ENCODE measurements at places on chromosomes 11 and 22. TPM values are rescaled to one million over a fixed set of nuclear protein-coding genes. Genes with fewer than 3 reads are reported as not detected.

SAA4 gene
- not detected for total RNA-seq

ZBTB16 gene
- 0.54 TPM for total RNA-seq

RAB39A gene
- total RNA-seq: 2.4 TPM

LRRC10B gene
- 0.13 TPM for total RNA-seq

OR5T3 gene
- total RNA-seq: not detected

MRGPRD gene
- total RNA-seq: not detected

UBQLN3 gene
- 1.1 TPM for total RNA-seq

CCND1 gene
- 55.6 TPM for total RNA-seq

OR2AT4 gene
- 0.08 TPM for total RNA-seq

BBOX1 gene
- not detected for total RNA-seq

RAC2 gene
- 16.6 TPM for total RNA-seq

MMP1 gene
- not detected for total RNA-seq

CLTCL1 gene
- 13.5 TPM for total RNA-seq

- peaks cover 19% of the 10 kb centered on the region for H3K4me1 ChIP-seq
- H3K27me3 ChIP-seq: no peaks in the 10 kb centered on the region
- H3K4me3 ChIP-seq: peak overlapping the region; percentile 96
- DNase-seq: peak; percentile 16
Observed at GRCh38 chr11:14500181-14500651, 605 bp upstream of the COPB1 start.

DNA sequence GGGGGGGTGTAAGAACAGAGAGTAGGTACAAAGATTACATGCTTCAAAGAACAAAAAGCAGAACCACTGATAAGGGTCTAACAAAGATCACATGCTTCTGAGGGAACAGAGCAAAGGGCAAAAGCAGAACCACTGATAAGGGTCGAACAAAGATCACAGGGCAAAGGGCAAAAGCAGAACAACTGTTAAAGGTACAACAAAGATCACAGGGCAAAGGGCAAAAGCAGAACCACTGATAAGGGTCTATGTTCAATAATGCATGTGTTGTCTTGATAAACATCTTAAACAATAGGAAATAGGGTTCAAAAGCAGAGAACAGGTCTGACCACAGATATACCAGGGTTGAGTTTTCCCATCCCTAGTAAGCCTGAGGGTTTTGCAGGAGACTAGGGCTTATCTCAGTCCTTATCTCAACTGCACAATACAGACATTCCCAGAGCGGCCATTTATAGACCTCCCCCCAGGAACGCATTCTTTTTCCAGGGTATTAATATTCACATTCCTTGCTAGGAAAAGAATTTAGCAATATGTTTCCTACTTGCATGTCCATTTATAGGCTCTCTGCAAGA, 81.9 kb upstream of the PGR start:
- H3K27me3 ChIP-seq: no peaks in the 10 kb centered on the region
- no peak overlapping the region for H3K4me3 ChIP-seq
- H3K36me3 ChIP-seq: no peaks in the 10 kb centered on the region
- H3K27ac ChIP-seq: no peak overlapping the region

GRCh38 chr11:9905501-9905951, 241.6 kb downstream of the SWAP70 start:
- H3K4me3 ChIP-seq: no peak overlapping the region
- H3K36me3 ChIP-seq: no peaks in the 10 kb centered on the region
- no peak for DNase-seq
- no peaks in the 10 kb centered on the region for H3K27me3 ChIP-seq
- no peak overlapping the region for H3K27ac ChIP-seq
- peaks cover 5% of the 10 kb centered on the region for H3K4me1 ChIP-seq

DNA sequence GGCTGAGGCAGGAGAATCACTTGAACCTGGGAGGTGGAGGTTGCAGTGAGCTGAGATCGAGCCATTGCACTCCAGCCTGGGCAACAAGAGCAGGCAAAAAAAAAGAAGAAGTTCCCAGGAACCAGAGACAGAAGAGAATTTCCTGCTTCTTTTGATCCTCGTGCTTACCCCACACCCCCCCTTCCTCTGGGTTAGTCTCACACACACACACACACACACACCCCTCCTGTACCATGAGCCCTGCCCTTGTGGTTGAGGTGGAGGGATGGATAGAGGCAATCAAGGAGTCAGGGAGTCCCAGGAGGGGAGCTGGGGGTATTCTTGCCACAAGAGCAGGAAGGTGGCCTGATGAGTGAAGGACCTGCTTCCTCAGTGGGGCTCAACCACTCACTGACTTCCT, 4.1 kb upstream of the UBE2L6 start:
- no peak for DNase-seq
- peaks cover 28% of the 10 kb centered on the region for H3K4me1 ChIP-seq
- H3K4me3 ChIP-seq: peak overlapping the region; percentile 21

- H3K36me3 ChIP-seq: no peaks in the 10 kb centered on the region
- H3K4me1 ChIP-seq: peaks cover 7% of the 10 kb centered on the region
- DNase-seq: no peak
- no peak overlapping the region for H3K27ac ChIP-seq
- no peaks in the 10 kb centered on the region for H3K27me3 ChIP-seq
Observed at GRCh38 chr22:49079027-49079725, 748.5 kb downstream of the BRD1 start.

DNA sequence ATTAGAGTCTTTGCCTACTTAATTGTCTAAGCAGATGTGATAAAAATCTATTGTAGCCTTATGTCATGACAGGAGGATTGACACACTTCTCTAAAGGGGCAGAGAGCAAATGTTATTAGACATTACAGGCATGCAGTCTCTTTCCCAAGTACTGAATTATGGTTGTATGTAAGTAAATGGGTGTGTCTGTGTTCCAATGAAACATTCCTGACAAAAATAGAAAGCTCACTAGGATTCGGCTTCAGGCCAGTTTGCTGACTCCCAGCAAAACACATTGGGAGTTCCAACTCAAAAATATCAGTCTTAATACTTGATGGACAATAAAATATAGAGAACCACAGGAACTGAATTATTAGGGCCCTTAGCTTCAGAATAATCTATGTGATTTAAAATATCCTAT, 1480.4 kb downstream of the FAM181B start:
- H3K27ac ChIP-seq: no peak overlapping the region
- H3K4me3 ChIP-seq: no peak overlapping the region
- no peaks in the 10 kb centered on the region for H3K27me3 ChIP-seq
- H3K4me1 ChIP-seq: no peaks in the 10 kb centered on the region
- H3K36me3 ChIP-seq: no peaks in the 10 kb centered on the region

GRCh38 chr11:91625495-91625894, 599.1 kb upstream of the FAT3 start:
- DNase-seq: peak; percentile 6
- H3K4me1 ChIP-seq: peaks cover 11% of the 10 kb centered on the region
- no peak overlapping the region for H3K4me3 ChIP-seq

DNA sequence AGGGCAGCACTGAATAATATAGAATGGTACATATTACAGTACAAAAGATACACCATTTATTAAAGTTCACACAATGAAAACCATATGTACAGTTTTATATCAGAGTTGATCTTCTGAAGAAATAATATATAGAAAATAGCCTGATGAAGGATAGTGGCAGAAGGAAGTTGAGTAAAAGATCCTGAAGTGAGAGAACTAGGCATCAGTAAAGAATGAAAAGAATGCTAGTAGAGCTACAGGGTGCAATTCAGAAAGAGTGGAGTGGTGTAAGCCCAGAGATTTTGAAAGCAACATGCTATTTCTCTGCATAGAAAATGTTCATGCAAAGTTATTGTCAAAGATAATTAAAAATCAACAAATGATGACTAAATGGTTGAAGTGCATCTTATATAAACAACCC, 1552.7 kb upstream of the TENM4 start:
- no peak overlapping the region for H3K27ac ChIP-seq
- H3K36me3 ChIP-seq: no peaks in the 10 kb centered on the region
- no peak overlapping the region for H3K4me3 ChIP-seq
- H3K4me1 ChIP-seq: no peaks in the 10 kb centered on the region
- DNase-seq: no peak

DNA sequence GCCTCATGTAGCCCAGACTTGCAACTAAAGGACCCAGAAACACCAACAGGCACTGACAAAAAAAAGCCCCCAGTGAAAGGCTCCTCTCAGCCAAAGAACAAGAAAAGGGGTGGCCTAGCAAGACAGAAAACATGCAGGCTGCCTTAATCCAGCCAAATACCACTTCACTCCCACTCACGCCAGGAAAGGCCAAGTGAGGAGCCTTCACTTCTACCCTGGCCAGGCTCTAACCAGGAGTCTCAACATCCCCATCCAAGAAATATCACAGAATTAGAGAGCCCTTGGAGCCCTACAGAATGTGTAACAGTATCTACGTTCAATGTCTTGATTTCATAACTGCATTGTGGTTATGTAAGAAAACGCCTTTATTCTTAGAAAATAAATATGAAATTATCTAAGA, 149.0 kb downstream of the APOL5 start:
- peaks cover 4% of the 10 kb centered on the region for H3K36me3 ChIP-seq
- no peaks in the 10 kb centered on the region for H3K27me3 ChIP-seq
- no peak overlapping the region for H3K27ac ChIP-seq
- DNase-seq: no peak

GRCh38 chr11:35539256-35539655, 13.8 kb upstream of the PAMR1 start:
- peaks cover 2% of the 10 kb centered on the region for H3K27me3 ChIP-seq
- no peak for DNase-seq
- no peak overlapping the region for H3K4me3 ChIP-seq
- H3K36me3 ChIP-seq: no peaks in the 10 kb centered on the region

GRCh38 chr11:111361052-111361801, 17.8 kb downstream of the POU2AF1 start:
- H3K4me3 ChIP-seq: no peak overlapping the region
- H3K27me3 ChIP-seq: peaks cover 9% of the 10 kb centered on the region
- H3K4me1 ChIP-seq: no peaks in the 10 kb centered on the region
- DNase-seq: no peak

DNA sequence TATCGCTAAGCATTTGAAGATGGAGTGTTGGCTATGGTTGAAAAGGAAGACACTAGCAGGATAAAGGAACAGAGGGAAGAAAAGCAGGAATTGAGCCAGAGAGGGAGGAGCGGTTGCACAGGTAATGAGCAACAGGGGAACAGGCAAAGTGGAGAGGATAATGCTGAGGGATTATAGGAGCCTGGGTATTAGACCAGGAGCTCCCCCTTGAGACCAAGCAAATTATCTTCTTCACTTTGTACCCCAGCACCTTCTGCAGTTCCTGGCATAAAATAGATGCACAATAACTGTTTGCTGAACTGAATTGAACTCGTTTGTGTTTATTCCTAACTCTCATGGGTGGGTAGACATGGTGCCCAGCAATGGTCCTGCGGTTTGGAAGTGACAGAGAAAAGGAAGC, 54.6 kb upstream of the OR5P2 start:
- no peaks in the 10 kb centered on the region for H3K36me3 ChIP-seq
- DNase-seq: no peak
- H3K27ac ChIP-seq: no peak overlapping the region
- no peak overlapping the region for H3K4me3 ChIP-seq
- H3K27me3 ChIP-seq: no peaks in the 10 kb centered on the region

DNA sequence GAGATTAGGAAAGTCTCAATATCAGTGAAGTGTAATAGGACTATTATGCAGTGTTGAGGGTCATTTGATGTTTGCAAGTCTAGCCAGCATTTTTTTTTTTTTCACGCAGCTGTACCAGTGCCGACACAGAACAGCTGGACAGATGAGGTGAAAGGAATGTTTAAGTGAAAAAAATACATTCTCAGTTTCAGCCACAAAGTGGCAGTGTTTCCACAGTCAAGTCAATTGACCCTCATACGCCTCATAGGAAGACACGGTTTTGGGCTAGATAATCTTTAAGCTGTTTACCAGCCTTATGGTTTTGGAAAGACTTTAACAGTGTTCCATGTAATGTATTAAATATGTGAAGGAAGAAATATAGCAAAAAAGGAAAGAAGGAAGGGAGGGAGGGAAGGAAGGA, 349.9 kb upstream of the ANO3 start:
- peak; percentile 37 for DNase-seq
- H3K27me3 ChIP-seq: peaks cover 2% of the 10 kb centered on the region
- no peaks in the 10 kb centered on the region for H3K4me1 ChIP-seq
- no peaks in the 10 kb centered on the region for H3K36me3 ChIP-seq
- H3K4me3 ChIP-seq: no peak overlapping the region
- H3K27ac ChIP-seq: no peak overlapping the region

DNA sequence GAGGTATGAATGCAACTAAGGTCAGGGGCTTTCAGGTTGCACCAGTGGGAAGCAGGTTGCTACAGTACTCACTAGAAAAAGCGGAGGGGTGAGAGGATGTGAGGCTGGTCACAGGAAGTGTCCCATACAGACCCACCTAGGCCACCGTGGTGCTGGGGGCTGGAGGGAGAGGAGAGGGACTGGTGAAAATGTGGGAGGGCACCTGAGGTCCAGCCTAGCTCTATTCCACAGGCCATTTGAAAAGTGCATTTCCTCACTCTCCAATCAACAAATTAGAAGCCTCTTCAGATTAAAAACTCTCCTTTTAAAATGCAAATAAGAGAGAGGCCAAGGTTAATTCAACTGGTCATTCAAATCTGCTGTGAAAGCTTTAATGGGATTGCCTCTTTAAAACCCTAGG, 38.6 kb upstream of the NCAM1 start:
- H3K4me1 ChIP-seq: no peaks in the 10 kb centered on the region
- H3K27me3 ChIP-seq: no peaks in the 10 kb centered on the region
- no peak overlapping the region for H3K27ac ChIP-seq
- H3K4me3 ChIP-seq: no peak overlapping the region
- DNase-seq: no peak
- H3K36me3 ChIP-seq: no peaks in the 10 kb centered on the region

DNA sequence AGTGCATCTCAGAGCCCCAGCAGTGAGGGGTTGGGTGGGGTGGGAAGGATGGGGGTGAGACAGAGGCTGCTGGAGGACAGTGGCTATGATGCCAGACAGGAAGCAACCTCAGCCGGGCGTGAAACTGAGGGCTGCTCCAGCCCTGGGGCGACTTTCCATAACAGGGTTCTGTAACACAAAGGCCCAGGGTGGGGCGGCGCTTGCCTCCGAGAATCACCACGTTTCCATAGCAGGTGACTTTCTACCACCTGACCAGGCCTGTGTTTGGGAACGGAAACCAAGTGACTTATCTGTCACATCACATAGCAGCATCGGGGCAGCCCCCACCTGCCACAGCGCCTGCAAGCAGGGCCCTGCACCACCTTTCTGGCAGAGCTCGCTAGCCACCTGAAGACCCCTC, 85.8 kb downstream of the TRMU start:
- H3K36me3 ChIP-seq: no peaks in the 10 kb centered on the region
- no peak overlapping the region for H3K4me3 ChIP-seq

- no peak for DNase-seq
- no peak overlapping the region for H3K4me3 ChIP-seq
- H3K4me1 ChIP-seq: peaks cover 7% of the 10 kb centered on the region
- H3K27ac ChIP-seq: no peak overlapping the region
- peaks cover 2% of the 10 kb centered on the region for H3K27me3 ChIP-seq
Observed at GRCh38 chr22:49538006-49538405, 289.7 kb downstream of the BRD1 start.

Measured in endothelial cell (in vitro differentiated cells).